Thoracic aorta (tissue), 2 donors: ENCODE measurements at places on chromosomes 6 and 20. TPM values are rescaled to one million over a fixed set of nuclear protein-coding genes. Genes with fewer than 3 reads are reported as not detected.

DNA sequence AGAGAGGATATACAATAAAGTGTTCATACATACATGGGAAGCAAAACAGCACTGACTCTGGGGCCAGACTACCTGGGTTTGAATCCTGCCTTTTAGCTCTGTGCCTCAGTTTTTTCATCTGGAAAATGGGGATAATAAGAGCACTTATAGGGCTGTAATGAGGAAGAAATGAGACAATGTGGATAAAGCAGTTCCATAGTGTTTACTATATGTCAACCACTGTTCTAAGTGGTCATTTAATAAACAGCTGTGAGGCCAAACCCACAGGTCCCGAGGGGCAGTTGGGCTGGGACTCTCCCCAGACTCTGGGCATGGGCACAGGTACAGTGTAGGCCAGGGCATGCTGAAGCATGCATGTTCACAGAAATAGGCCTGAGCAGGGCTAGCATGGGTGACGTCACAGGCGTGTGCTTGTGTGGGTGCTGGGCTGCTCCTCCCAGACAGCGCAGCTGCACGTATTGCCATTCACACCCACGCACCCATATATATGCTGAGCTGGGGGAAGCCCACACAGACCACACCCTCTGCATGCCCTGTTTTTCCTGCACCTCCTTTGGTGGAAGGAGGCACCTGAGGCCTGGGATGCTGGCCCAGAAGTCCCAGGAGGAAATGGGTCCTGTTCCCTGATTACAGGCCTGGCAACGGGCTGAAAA, 3.5 kb upstream of the PLCG1 start:
- no peaks in the 10 kb centered on the region for H3K4me1 ChIP-seq
- H3K4me3 ChIP-seq = no peak overlapping the region
- no peaks in the 10 kb centered on the region for H3K36me3 ChIP-seq
- no peak for DNase-seq
- H3K27me3 ChIP-seq = no peaks in the 10 kb centered on the region

GRCh38 chr6:105781915-105782314, 304.2 kb upstream of the PRDM1 start:
- no peaks in the 10 kb centered on the region for H3K27me3 ChIP-seq
- H3K27ac ChIP-seq = no peak overlapping the region
- no peaks in the 10 kb centered on the region for H3K36me3 ChIP-seq
- H3K4me1 ChIP-seq = no peaks in the 10 kb centered on the region
- DNase-seq = no peak

DNA sequence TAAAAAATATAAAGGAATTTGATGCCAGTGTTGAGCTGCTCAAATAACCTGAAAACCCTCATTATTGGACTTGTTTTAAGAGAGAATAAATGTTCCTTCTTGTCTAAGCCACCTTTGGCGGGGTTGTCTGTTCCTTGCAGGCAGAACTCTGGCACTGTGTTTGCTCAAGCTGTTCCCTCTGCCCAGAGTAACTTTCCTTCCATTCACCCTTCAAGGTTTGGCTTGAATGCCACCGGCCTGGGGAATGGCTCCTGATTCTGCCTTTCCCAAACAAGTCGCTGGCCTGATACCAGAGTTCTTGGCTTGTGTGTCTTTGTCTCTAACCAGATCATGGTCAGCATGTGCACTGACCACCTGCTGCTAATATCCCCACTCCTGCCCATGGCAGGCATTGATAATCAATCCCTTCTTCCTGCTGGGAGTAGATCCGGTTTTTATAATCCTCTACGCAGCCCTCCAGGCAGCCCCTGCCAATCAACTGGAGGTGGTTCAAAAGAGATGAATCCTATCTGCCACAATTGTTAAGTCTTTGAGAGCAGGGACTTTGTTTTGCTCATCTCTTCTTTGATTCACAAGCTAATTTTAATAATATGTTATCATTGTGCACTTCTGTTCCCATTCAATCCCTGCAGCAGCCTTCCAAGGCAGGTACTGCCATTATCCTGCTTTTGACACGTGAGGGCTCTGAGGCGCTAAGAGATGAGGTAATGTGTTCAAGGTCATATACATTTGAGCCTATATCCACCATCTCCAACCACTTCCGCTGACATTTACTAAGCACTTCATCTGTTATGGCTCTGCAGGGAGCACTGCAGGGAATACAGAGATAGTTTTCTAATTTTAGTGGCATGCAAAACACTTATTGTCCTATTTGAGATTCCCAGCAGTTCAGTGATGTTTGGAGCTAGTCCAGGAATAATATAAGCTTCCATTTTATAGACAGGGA, 3.1 kb upstream of the CCM2L start:
- no peaks in the 10 kb centered on the region for H3K4me1 ChIP-seq
- DNase-seq = no peak
- H3K36me3 ChIP-seq = no peaks in the 10 kb centered on the region

DNA sequence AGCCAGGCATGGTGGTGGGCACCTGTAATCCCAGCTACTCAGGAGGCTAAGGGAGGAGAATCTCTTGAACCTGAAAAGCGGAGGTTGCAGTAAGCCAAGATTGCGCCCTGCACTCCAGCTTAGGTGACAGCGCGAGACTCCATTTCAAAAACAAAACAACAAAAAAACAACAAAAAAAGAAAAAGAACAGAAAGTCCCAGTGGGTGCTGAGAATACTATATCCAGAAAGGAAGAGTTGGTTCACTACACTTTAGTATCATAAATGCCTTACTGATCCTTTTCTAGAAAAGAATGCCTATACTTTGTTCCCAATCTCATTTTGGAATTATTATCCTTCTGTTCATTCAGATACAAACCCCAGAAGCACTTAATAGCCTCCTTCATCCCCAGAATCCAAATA, 20.9 kb upstream of the ADGRG6 start:
- DNase-seq = no peak
- no peaks in the 10 kb centered on the region for H3K36me3 ChIP-seq

DNA sequence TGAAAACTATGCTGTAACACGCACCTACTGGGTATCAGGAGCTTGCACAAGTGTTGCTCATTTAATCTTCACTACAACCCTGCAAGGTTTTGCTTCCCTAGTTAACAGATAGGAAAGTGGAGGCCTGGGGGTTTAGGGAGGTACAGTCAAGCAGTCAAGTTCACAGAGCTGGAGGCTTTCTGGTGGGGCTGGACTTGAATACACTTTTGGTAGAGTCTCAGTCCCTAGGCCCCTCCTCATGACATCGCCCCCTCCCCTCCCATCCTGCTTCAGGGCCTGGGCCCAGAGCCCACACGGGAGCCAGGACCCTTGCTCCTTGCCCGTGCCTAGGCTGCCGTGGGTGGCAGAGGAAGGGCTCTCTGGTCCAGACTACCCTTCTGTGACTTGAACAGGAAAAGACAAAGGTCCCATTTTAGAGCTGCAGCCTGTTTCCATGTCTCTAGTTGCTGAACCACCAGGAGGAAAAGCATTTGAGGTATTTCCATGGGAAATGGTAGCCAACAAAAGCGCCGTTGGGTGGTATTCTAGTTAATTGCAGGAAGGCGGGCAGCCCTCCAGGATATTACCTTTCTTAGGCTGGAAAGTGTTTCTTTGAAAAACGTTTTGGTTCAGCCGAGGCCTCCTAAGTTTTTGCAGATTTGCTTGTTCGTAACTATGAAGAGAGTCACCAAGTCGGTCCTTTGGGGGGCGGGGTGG, 84.9 kb downstream of the CDC5L start:
- no peak overlapping the region for H3K4me3 ChIP-seq
- no peaks in the 10 kb centered on the region for H3K27me3 ChIP-seq
- no peak for DNase-seq
- peaks cover 3% of the 10 kb centered on the region for H3K4me1 ChIP-seq

- H3K27me3 ChIP-seq = no peaks in the 10 kb centered on the region
- H3K4me3 ChIP-seq = no peak overlapping the region
- no peaks in the 10 kb centered on the region for H3K36me3 ChIP-seq
- DNase-seq = no peak
- H3K4me1 ChIP-seq = peaks cover 4% of the 10 kb centered on the region
Measured at GRCh38 chr6:122714059-122714458, 65.5 kb upstream of the FABP7 start.

DNA sequence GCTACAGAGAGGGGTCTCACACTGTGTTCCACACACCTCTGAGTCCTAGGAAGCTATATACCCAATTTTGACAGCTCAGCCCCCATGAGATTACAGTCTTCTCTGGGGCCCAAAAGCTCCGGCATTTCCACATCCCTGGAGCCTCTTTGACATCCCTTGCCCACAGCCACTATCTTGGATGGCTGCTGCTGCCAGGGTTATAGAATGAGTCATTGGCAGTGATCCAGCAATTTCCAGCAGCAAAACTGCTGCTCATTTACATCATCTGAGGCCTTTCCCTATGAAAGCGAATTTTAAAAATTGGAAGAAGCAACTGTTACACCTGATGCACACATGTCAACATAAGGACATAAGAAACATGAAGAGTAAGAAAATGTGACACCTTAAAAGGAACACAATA, 590.7 kb downstream of the MEI4 start:
- no peaks in the 10 kb centered on the region for H3K27me3 ChIP-seq
- no peak overlapping the region for H3K27ac ChIP-seq
- no peaks in the 10 kb centered on the region for H3K36me3 ChIP-seq
- no peak overlapping the region for H3K4me3 ChIP-seq
- H3K4me1 ChIP-seq = no peaks in the 10 kb centered on the region

GRCh38 chr6:70124443-70124842, 178.4 kb downstream of the COL9A1 start:
- no peak overlapping the region for H3K4me3 ChIP-seq
- H3K4me1 ChIP-seq = no peaks in the 10 kb centered on the region
- H3K27me3 ChIP-seq = no peaks in the 10 kb centered on the region
- H3K36me3 ChIP-seq = no peaks in the 10 kb centered on the region

GRCh38 chr6:83546636-83547035, 34.3 kb downstream of the PRSS35 start:
- DNase-seq = no peak
- H3K27me3 ChIP-seq = no peaks in the 10 kb centered on the region
- H3K4me3 ChIP-seq = no peak overlapping the region
- no peaks in the 10 kb centered on the region for H3K4me1 ChIP-seq
- no peak overlapping the region for H3K27ac ChIP-seq
- H3K36me3 ChIP-seq = no peaks in the 10 kb centered on the region

DNA sequence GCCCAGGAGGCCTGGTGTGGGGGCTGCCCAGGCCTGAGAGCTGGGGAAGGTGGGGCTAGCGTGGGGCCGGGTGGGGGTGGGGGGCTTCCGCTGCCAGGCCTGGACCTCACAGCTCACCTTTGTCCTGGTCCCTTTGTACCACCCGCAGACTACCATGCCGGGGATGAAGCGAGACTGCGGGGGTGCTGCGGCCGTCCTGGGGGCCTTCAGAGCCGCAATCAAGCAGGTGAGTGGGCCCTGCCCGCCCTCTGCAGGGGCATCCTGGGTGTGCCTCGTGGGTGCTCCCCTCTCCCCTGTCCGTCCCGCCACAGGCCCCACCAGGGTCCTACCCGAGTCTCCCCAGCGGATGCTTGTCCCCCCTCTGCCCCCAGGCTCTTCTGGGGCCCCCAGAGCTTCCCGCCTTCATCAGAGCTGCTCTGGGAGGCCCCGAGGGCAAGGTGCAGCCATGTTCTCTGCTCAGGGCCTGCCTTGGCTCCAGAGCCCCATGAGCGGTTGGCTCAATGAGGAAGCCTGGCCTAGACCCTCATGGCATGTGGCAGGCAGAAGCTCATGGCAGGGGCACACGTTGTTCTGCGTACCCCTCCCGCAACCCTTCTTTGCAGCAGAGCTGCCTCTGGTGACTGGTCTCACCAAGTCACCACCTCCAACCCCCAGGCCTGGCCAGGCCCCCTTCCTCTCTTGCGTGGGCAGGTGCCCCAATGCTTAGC, 14.5 kb downstream of the NPEPL1 start:
- peaks cover 25% of the 10 kb centered on the region for H3K36me3 ChIP-seq
- no peak for DNase-seq
- no peak overlapping the region for H3K27ac ChIP-seq
- no peak overlapping the region for H3K4me3 ChIP-seq
- no peaks in the 10 kb centered on the region for H3K27me3 ChIP-seq

GRCh38 chr6:111944541-111944940, 71.3 kb upstream of the FYN start:
- no peak overlapping the region for H3K27ac ChIP-seq
- no peaks in the 10 kb centered on the region for H3K36me3 ChIP-seq
- DNase-seq = no peak
- H3K4me3 ChIP-seq = no peak overlapping the region

GRCh38 chr6:89694428-89694827, 55.9 kb upstream of the LYRM2 start:
- H3K36me3 ChIP-seq = peaks cover 36% of the 10 kb centered on the region
- DNase-seq = no peak
- H3K27ac ChIP-seq = no peak overlapping the region
- H3K4me3 ChIP-seq = no peak overlapping the region
- H3K4me1 ChIP-seq = no peaks in the 10 kb centered on the region

GRCh38 chr20:12936020-12936419, 72.8 kb upstream of the SPTLC3 start:
- DNase-seq = no peak
- no peak overlapping the region for H3K27ac ChIP-seq
- H3K27me3 ChIP-seq = no peaks in the 10 kb centered on the region
- H3K36me3 ChIP-seq = no peaks in the 10 kb centered on the region
- H3K4me3 ChIP-seq = no peak overlapping the region
- H3K4me1 ChIP-seq = no peaks in the 10 kb centered on the region

DNA sequence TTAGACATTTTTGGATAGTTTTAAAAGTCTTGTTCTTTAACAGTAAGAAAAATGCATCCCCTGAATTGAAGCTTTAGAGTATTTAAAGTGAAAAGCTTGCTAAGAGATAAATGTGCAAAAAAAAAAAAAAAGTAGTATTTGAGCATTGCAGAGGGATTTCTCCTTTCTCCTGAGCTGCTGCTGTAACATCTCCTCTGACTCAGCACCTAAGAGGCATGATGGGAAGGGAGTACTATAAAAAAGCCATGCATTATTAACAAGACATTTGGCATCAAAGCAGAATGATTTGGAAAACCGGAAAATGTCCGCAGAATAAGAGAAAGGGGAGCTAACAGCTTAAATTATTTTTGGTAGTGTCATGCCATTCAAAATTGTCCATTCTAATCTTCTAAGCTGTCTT, 27.9 kb downstream of the B4GALT5 start:
- H3K27me3 ChIP-seq = no peaks in the 10 kb centered on the region
- H3K27ac ChIP-seq = peak overlapping the region; percentile 40
- H3K36me3 ChIP-seq = no peaks in the 10 kb centered on the region
- peaks cover 30% of the 10 kb centered on the region for H3K4me1 ChIP-seq

DNA sequence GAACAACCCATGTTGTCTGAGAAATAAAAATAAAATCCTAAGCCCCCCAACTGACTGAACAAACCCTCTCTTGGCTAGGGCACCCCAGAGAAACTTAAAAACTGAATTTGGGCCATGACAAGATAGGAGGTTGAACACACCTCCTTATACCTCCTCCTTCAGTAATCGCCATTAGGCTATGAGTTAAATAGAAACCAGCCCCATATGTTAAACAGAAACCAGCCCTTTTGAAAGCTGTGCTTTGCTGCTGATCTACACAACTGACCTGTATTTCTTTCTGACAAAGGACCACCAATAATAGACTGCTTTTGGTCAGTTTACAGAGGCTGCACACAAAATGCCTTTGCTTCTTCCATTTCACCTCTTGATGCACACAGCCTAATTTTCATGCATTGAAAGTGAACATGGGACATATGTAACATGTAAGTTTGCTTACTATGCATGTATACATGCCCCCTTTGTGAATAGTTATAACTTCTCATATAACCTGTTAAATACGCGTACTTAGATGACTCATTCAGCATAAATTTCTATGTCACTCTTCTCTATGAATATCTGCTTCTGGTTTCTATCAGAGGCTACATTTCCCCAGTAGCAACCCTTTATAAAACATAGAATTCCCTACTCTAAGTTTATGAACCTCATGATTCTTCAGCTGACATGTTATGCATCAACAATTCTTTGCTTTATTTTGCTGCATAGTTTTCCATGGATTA, 462.9 kb downstream of the COL12A1 start:
- H3K27ac ChIP-seq = no peak overlapping the region
- H3K36me3 ChIP-seq = no peaks in the 10 kb centered on the region
- DNase-seq = no peak
- H3K27me3 ChIP-seq = no peaks in the 10 kb centered on the region

SLC17A1 gene
- not detected for total RNA-seq

EGFL8 gene
- 13.8 TPM for total RNA-seq

EBF4 gene
- total RNA-seq = 14.1 TPM

ID4 gene
- total RNA-seq = 83.3 TPM

DLK2 gene
- not detected for total RNA-seq

CCN2 gene
- 1,207 TPM for total RNA-seq
